ENCODE measurements at places on chromosomes 7 and 10. TPM values are rescaled to one million over a fixed set of nuclear protein-coding genes. Genes with fewer than 3 reads are reported as not detected.

DNA sequence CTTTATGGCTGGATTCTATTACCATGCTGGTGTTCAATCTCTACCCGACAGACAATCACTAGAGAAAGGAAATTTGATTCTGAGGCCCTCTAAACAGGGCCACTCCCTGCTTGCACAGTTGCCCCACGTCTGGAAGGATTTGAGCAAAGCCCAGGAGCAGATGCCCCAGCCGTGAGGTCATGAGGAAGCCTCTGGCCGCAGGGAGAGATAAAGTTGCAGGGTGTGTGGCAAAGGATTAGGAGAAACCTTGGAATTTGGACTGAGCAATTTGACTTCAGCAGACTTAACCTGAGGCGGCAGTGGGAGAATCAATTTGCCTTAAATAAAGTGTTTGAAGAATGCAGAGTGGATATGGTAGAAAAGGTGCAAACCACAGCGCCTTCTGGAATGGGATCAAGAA is 40.2 kb upstream of the KLF6 start:
- no peak for DNase-seq
- no peaks in the 10 kb centered on the region for H3K27me3 ChIP-seq
- no peak overlapping the region for H3K4me3 ChIP-seq
- peaks cover 31% of the 10 kb centered on the region for H3K4me1 ChIP-seq
- no peaks in the 10 kb centered on the region for H3K36me3 ChIP-seq
- no peak overlapping the region for H3K27ac ChIP-seq

- H3K27me3 ChIP-seq = peaks cover 80% of the 10 kb centered on the region
- H3K27ac ChIP-seq = no peak within 1 kb of the TSS
- no peak for DNase-seq
- H3K4me1 ChIP-seq = peaks cover 27% of the 10 kb centered on the region
These were observed at the start of gene NKX2-3 for GRCh38 chr10:99532687-99533495. Gene NKX2-3 (plus strand): TSS chr10:99532942. CDS start chr10:99533132, 190 bp downstream.

DNA sequence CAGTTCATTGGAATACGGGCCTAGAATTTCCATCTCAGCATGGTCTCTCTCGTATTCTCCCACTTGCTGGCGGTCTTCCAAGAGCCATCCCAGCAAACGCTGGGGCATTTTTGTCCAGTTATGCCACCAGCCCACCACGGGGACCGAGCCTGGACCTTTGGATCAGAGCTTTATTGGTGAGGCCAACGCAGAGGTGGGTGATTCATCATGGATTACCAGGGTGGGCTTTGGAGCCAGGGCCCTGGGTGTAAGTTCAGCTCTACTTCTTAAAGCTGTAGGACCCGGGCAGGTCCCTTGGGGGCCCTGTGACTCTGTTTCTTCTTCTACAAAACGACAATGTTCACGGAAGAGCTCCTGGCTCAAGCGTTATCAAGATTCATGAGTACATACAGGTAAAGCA is 22.7 kb upstream of the PITRM1 start:
- H3K27me3 ChIP-seq = peaks cover 73% of the 10 kb centered on the region
- H3K4me1 ChIP-seq = peaks cover 29% of the 10 kb centered on the region
- DNase-seq = no peak
- H3K27ac ChIP-seq = peak overlapping the region; percentile 23
- H3K36me3 ChIP-seq = no peaks in the 10 kb centered on the region

DNA sequence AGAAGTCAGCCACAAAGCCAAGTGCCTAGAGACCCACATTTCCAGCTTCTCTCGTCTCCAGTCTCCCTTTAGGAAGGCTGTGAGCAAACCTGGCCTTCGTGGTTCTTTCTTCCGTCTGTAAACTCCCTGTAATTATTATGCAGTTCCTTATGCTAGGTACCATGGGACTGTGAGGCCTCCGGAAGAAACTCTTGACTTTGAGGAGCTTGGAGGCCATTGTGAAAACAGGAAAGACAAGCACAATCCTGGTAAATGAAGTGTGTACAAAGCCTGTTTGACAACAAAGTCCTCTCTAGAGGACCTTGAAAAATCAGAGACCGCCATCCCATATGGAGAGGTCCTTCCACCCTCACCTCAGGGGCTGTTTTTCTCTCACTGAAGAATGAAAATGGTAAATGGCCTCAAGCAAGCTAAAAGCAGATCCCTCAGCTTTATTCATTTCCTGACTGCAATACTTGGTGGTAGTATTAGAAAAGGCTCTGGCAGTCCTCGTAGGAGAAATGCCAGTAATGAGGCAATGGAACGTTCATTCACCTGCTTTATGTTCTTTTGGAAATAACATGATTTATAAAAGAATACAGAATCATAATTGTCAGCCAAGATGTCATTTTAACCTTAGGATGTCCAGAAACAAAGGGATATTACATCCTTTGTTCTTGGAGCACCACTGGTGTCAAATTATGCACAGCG is 926.4 kb downstream of the LRMDA start:
- H3K36me3 ChIP-seq = no peaks in the 10 kb centered on the region
- no peak overlapping the region for H3K4me3 ChIP-seq
- DNase-seq = no peak
- no peak overlapping the region for H3K27ac ChIP-seq

POU6F2 gene
- 0.28 TPM for total RNA-seq
